Kidney (tissue), 22 donors: ENCODE measurements at places on chromosomes 3 and 15. TPM values are rescaled to one million over a fixed set of nuclear protein-coding genes. Genes with fewer than 3 reads are reported as not detected.

- DNase-seq = no peak
Observed at GRCh38 chr15:50186752-50187151, 4.8 kb downstream of the SLC27A2 start.

The FBXL22 gene
- 4.7 TPM for total RNA-seq

The CRYBG3 gene
- total RNA-seq = 20.7 TPM

DNA sequence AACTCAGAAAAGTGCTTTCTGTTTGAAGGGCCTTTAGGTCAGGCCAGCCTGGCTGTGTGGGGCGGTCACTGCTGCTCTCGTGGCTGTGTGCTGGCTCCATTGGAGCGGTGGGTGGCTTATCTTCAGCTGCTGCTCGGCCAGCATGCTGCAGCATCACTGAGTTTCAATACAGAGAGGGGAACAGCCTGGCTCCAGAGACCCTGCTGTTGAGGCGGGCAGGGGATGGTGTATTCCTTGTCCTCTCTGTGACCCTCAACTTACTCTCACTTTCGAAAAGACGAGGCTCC lies 248.5 kb upstream of the ONECUT1 start:
- DNase-seq = no peak

DNA sequence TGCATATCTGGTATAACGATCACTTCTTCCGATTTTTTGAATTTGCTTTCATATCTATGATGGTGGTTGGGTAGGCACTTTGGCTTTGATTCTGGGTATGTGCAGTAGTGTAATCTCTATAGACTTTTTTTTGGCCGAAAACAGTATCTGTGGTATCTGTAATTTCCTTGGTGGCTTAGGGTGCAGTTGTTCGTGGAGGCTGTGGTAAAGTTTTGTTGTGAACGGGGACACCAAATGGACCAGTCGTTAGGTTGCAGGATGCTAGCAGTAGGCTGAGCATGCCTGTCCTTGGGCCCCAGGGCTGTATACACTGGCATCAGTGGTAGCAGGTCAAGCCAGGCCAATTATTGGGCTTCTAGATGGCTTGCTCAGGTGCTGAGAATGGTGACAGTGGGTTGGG lies 55.2 kb downstream of the CCDC66 start:
- no peak for DNase-seq
